ENCODE measurements at places on chromosomes 5 and 9.

- no peak for DNase-seq
These were observed 183.2 kb downstream of the AUH start for GRCh38 chr9:91178281-91179236.

- DNase-seq, result no peak
These were observed 16.6 kb downstream of the ENC1 start for GRCh38 chr5:74623748-74624408.

DNA sequence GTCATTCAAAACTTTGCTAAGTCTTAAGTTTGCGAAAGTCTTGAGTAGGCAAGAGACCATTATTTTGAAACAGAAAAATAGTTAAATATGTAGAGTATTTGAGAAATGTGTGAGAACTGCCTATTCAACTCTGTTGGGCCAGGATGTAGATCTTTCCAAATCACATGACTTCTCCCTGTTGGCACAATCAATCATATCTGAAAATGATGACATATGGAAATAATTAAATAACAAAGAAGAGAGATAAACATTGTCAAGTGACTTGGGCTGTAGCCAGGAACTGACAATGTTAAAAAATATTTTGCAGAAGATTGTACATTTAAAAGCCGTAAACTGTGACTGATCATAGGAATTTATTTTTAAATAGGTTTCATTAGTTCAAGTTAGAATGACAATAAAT is 104.6 kb upstream of the IL6ST start:
- no peak for DNase-seq

DNA sequence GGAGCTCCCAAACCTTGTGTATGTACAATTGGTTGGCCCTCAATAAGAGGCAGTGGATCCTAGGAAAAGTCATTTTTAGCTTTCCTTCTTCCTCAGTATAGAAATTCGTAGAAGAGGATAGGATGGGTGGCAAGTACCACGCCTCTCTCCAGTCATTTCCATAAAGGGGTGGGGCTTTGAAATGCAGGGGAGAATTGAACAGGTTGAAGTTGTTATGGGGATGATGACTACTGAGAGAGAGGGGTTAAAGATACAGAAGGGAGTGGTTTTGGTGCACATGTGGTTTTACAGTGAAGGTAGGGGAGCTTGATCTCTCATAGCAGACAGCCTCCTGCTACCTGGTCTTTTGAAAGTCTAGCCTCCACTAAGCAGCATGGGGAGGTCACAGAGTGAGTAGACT is 54.4 kb upstream of the FAM120AOS start:
- no peak for DNase-seq

- DNase-seq, result no peak
These were observed 125.3 kb upstream of the DAPK1 start for GRCh38 chr9:87372356-87372851.

- DNase-seq, result no peak
These were observed 367.9 kb downstream of the CYLC2 start for GRCh38 chr9:103362986-103363385.
